DMS79 (cell line): ENCODE measurements at places on chromosomes 6 and 20.

DNA sequence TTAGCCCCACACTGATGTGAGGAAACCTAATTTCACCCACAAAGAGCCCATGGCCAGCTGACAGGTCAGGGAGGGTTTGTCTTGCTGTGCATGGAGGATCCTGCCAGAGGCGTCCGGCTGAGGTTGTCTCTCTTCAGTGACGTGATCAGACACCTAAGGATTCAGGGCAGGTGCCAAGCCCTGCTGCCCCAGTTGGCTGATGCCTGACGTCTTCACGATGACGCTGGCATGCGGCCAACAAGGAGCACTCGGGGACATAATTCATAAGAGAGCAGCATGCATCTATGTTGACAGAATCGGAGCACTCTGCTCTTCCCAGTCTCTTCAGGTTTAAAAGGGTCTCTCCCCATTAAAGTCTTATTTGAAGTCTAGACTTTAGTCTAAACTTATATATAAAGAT, 47.8 kb downstream of the PSMB1 start:
- DNase-seq = peak; percentile 81

- DNase-seq = no peak
Measured at GRCh38 chr20:8489094-8489883, 357.2 kb downstream of the PLCB1 start.

DNA sequence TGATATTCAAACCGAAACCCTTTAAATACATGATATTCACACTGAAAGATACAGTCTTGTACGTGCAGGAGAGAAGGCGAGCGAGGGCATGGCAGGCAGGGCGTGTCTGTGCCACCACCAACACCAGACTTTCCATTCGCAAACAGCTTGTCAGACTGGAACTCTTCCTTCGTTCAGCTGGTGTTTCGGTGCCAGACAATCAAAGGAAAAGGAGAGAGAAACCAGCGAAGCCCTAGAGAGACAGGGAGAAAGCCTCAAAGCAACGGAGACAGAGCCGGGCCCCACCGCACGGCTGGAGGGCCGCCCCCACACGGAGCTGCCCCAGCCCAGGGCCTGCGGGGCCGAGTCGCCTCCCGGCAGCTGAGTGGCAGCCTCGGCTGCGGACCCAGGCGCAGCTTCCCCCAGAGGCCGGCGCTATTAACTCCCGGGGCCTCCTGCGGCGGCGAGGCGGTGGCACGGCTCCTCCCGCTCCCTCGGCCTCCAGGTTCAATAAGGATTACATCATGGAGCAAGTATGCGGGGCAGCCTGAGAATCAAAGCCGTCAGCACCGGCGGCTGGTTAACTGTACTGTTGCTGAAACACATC, 32.1 kb upstream of the NR2E1 start:
- DNase-seq = peak; percentile 23

GRCh38 chr6:2810092-2810671, 31.5 kb downstream of the SERPINB1 start:
- DNase-seq = no peak

GRCh38 chr6:157488716-157489118, 107.7 kb downstream of the ZDHHC14 start:
- DNase-seq = no peak

DNA sequence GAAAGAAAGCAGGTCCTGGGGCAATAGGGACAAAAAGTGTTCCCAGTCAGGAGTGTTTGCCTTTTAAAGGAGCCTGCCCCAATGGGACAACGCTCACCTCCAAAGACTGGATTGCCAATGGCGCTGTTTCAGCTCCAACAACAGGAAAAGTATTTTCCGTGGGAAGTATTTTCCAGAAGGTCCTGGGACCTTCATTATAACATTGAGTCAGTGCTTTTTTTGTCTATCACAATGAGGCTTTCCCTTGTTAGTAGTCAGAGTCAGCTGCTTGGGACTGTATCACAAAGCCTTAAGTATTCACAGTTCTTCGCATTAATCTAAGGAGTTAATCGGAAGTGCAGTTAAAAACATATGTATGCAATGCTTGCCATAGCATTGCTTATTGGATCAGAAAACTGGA, 17.3 kb downstream of the TRAF3IP2 start:
- no peak for DNase-seq

GRCh38 chr6:65790666-65791065, 83.6 kb upstream of the EYS start:
- no peak for DNase-seq

DNA sequence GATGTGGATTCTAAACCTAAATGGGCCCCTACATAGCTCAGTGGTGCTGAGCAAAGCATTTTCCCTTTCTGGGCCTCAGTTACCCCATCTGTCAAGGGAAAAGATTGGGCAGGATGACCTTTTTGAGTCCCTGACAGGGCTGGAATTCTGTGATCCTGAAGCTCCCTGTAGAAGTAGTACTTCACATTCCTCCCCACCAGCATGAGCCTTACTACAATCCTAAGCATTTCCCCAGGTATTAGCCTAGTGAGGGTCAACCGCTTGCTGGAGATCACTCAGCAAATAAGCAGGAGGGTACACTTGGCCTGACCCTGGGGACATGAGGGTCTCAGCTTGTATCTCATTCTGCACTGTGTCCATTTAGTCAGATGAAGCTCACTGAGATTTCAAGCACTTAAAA, 13.4 kb downstream of the NDRG3 start:
- DNase-seq = no peak

DNA sequence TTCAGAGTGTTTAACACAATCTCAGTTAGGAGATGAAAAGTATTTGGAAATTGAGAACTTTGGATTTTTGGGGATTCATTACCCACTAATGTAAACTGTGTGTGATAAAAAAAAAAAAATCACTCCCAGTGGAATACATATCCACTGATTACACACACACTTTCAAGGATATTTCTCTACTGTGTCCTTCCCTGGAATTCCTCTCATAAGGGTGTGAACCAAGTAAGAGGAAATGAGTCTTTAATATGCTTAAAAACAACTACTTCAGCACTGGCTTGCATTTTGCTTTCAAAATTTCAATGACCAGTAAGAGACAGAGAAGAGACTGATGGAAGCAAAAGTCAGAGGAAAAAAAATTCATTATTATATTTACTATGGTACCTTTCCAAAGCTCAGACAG, 24.5 kb upstream of the MYCT1 start:
- DNase-seq = no peak

DNA sequence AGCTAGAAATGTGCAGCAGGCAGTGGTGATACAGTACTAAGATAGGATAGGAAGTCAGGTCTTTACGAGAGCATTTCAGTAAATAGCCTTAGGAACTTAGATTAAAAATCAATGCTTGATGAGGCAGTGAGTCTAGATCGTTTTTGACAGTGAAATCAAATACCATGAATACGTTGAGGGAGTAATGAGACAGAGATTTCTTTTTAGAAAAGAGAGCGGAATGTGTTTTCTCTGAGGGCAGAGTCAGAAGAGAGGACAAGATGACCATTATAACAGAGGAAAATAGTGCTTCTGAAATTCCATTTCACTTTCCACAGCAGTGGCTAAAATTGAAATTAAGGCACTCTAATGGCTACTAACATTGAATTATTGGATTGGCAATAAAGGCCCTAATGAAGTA, 339.6 kb downstream of the UTRN start:
- no peak for DNase-seq

DNA sequence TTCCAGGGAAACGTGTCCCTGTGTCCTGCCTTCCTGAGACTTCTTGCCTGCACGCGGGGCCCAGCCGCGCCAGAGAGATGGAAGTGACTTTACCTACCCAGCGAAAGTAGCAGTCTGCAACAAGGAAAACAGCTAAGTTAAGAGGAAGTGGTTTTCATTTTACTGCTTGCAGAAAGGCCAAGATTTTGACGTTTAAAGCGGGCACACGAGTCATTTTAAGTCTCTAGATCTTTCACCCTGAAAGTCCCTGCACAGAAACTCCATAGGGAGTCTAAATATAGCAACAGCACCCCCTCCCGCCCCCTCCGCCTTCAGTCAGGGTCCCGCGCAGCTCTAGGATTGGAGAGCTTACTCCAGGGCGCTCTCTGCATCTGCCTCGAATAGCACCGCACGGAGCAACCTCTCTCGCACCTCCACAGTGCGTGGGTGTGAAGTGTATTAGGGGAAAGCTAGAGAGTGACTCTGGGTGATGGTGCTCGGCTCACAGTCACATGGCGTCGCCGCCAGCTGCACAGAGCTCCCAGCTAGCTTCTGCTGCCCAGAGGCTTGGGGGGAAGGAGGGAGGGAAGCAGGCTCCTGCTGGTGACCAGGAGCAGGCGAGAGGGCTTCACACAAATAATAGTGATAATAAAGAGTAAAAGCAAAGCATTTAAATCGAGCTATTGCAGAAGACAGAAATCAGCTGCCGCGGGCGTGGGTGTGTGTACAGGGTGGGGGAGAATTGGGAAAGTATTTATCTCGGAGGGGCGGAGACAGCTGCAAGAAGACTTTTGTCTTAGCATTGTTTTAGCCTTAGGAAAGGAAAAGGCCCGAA, 1.8 kb upstream of the KCNQ5 start:
- no peak for DNase-seq

- no peak for DNase-seq
Measured at GRCh38 chr6:158920311-158920905, 79.6 kb downstream of the RSPH3 start.

- DNase-seq = no peak
Measured at GRCh38 chr20:31607640-31608250, 2.7 kb downstream of the ID1 start.

DNA sequence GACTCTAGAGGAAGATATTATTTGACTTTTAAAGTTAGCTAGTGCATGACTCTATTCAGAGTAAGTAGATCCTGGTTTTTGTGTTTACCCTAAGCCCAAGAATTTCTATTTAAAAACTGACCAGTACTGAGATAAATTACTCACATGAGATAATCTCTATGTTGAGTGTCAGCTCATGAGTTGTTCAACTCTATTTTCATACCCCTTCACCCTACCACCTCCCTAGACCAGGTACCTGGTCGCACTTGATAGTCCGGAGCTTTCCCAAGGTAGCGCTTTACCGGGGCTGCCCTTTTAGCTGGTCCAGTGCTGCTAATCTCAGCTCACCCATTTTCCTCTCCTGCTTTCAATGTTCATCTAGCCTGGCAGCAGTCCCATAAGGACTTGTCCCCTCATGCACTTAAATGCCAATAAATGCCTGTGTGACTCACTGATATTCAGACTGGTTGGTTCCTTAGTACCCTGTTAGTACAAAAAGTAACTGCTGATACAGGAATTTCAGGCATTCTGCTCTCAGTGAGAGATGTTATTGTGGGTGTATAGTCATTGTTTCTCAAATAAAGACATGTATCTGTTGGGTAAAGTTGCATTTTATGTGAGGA, 503.9 kb downstream of the ADGRB3 start:
- no peak for DNase-seq
